Inflammatory macrophage treated with lipopolysaccharide for 1 hour (primary cell): ENCODE measurements at places on chromosomes 4 and X.
A peak's percentile ranks its signal among the peaks of the same experiment; 100 is the strongest.

DNA sequence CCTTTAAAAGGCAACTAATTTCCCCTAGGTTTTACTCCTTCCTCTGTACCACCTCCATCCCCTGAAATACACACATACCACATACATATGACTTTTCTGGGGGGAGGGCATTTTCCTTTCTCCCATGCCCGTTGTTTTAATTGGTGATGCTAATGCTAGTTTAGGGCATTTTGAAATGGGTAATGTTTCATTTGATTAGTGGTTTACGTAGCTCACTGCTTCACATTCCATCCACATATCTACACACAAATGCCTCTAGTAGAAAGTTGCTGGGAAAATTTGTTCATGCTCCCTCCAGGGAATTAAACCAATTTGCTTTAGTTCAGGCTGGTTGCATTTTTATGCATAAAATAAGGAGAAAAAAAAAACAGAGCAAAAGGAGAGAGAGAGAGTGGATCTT, 231.2 kb downstream of the FRAS1 start:
- no peak for DNase-seq

- DNase-seq, result no peak
Observed at GRCh38 chr4:123116412-123116811, 194.0 kb upstream of the NUDT6 start.

DNA sequence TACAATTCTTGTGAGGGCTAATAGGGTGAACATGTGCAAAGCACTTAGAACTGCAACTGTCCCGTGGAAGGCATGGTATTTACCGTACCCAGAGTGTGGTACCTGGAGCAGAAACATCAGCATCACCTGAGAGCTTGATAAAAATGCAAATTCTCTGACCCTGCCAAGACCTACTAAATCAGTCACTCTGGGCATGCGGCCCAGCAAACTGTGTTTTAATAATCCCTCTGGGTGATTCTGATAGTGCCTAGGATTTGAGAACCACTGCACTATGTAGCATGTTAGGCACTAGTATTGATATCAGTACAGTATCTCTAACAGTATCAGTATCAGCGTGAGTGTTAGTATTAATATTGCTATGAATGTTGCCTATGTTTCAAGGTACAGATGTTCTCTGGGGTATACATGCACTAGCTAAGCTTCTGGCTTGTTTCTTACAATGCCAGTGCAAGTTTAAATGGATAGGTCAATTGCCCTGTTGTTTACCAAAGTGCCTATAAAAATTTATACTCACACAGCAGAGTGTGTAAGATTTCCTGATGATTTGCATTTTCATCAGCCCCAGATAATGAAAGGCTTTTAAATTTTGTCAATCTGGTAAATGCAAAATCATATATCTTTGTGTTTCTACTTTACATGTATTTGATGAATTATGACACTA, 354.0 kb downstream of the HS3ST1 start:
- no peak for DNase-seq

GRCh38 chr4:16225167-16225862, 956 bp downstream of the TAPT1 start:
- peak; percentile 61 for DNase-seq

GRCh38 chr4:24003496-24003895, 113.6 kb upstream of the PPARGC1A start:
- DNase-seq, result no peak

- no peak for DNase-seq
Observed at GRCh38 chrX:50157545-50158135, 43.2 kb downstream of the AKAP4 start.

DNA sequence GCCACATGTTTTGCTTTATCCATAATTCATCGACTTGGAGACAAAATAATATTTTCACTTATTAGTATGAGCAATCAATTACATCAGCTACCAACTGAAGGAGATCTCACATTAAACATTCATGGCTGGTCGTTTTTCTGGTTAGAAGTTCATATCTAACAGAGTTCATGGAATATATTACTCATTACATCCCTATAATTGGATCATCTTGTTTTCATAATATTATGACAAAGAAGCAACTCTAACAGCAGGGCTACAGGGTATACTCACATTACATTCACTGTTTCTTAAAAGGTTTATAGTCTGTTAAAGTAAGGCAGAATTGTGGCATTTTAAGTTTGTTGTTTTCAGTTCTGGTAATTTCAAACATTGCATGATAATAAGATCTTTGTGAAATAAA, 33.0 kb downstream of the GSTCD start:
- DNase-seq, result no peak

GRCh38 chrX:13747836-13748235, 13.3 kb downstream of the OFD1 start:
- DNase-seq, result peak; percentile 34

DNA sequence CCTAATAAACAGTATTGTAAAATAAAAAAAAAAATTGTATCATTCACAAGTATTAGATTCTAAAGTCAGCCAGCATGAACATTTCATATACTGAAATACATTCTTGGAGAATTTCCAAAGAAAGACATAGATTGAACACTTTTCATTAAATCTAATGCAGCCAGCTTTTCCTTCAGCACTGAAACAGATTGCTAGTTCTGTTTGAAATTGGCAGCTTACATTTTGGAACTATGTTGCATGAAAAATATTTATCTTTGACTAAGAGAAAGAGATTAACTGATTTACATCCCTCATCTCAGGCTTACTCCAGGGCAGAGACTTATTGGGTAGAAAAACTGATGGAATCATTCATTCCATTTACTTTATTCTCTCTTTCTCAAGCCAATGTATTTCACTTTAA, 272.7 kb downstream of the PDHA2 start:
- DNase-seq, result no peak

GRCh38 chr4:80619070-80619674, 283.6 kb downstream of the CFAP299 start:
- no peak for DNase-seq

- no peak for DNase-seq
Observed at GRCh38 chr4:119715490-119716445, 87.2 kb upstream of the PDE5A start.

- no peak for DNase-seq
Observed at GRCh38 chr4:137390707-137391106, 141.6 kb downstream of the PCDH18 start.

DNA sequence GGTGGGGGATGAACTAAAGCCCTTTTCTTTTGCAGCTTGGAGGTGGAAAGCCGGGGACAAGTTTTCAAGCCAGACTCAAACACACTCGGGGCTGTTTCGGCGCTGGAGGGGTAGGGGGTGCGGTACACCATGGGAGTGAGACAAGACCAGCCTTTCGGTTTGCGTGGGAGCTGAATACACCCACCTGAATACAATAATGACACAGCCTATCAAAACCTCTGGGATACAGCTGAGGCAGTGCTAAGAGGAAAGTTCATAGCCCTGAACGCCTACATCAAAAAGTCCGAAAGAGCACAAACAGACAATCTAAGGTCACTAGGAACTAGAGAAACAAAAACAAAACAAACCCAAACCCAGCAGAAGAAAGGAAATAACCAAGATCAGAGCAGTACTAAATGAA, 163.3 kb downstream of the ATRX start:
- DNase-seq, result no peak

GRCh38 chrX:69073721-69074120, 91.5 kb downstream of the PJA1 start:
- DNase-seq, result no peak

- no peak for DNase-seq
Observed at GRCh38 chr4:75142850-75143249, 209.9 kb downstream of the PARM1 start.
